ENCODE measurements at places on chromosomes 1 and 21.

DNA sequence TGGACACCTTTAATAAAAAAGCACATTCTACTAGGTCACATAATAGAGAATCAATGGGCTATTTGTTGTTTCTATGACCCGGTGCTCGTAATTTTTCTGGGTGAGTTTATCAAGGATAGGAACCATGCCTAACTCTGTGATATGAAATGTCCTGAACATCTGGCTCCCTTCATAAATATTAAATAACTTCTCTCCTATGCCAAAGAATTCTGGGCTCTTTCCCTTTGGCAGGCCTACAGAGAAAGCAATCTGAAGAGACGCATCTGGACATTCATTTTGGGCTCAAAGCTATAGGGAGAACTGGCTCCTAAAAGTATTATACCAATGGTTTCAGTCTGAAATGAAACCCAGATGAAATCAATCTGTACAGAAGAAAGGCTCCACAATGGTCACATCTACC lies 38.8 kb upstream of the ANGPTL7 start:
- no peak for DNase-seq

GRCh38 chr1:208118841-208119606 lies 125.2 kb downstream of the PLXNA2 start:
- DNase-seq, result no peak

GRCh38 chr21:45003331-45004058 lies 63.7 kb downstream of the SLX9 start:
- DNase-seq, result no peak

DNA sequence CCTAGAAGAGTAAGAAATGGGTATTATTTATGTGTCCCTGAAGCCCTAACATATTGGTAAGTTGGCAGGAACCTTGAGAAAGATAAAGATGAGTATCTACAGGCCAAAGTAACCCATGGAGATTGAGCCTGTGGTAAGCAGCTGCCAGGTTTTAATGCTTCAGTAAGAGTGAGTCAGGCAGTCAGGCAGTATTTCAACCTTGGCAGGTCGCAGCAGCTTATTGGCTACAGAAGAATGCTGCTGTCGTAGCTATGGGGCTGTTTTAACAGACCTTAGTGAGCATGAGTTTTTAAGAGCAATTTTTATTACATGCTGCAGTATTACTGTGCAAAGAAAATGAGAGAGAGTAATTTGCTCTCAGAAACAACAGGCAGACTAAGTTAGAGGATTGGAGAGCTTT lies 10.3 kb upstream of the SLC30A10 start:
- no peak for DNase-seq

- no peak for DNase-seq
These were observed 1.6 kb upstream of the MMP23B start for GRCh38 chr1:1630191-1630964.

GRCh38 chr1:13702425-13703127 lies 2.6 kb downstream of the PRDM2 start:
- DNase-seq, result no peak

GRCh38 chr21:34743831-34744230 lies 75.0 kb downstream of the CLIC6 start:
- DNase-seq, result peak; percentile 25
